ENCODE measurements at places on chromosomes 7 and 10. TPM values are rescaled to one million over a fixed set of nuclear protein-coding genes. Genes with fewer than 3 reads are reported as not detected.
A peak's percentile ranks its signal among the peaks of the same experiment; 100 is the strongest.

DNA sequence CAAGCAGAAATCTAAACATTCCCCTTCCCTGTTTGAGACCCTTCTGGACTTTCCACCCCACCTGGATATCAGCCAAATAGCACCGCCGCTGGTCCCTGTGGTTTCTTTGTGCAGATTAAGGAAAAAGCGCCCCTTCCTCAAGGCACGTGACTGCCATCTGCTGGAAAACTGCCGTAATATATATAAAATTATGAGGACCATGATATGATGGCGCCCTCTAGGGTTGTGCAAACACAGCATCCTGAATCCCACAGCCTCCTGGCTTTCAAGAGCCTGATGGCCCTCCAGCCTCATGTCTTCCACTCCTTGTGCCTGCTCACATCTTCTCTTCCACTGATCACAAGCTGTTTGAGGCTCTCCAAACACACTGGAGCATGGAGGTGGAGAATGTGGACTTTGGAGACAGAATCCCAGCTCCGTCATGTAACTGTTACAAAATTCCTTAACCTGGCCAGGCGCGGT, 121.3 kb downstream of the MYL10 start:
- peak; percentile 72 for ATAC-seq

- ATAC-seq, result no peak
These were observed 119.5 kb downstream of the EXOC4 start for GRCh38 chr7:133372337-133372736.

GRCh38 chr7:57403601-57404342, 46.2 kb upstream of the ZNF716 start:
- no peak for ATAC-seq

DNA sequence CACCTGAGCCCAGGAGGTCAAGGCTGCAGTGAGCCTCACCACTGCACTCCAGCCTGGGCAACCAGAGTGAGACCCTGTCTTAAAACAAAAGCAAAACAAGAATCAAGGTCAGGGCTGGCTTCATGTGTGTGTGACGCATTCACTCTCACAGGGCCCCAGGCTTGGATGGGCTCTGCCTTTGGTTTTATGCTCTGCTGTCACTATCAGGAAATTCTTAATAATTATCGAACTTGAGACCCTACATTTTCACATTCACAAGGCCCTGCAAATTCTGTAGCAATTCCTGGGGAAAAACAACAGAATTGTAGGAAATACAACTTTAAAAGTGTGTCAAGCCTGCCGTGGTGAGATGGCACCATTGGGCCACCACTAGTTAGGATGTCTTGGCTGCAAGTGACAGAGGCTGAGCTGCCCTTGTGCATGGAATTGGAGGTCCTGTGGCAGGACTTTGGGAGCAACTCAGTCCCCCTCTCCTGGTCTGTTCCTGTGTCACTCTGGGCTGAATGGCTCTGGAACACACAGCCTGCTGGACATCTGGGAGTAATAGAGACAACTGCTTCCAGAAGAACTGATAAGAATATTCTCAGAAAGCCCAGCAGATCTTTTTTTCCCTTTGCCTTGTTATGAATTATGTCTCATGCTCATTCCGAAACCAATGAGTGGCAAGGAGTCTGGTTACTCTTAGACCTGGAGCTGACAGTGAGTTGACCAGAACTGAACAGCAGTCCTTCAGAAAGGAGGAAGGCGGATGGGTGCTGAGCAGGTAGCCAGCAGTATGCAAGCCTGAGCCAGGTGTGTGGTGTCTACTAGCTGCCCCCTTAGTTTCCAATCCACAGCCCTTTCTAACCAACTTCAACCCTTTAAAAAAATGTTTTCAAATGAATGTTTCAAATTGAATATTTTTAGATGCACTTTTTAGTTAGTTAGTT, 3.6 kb downstream of the UBE2D4 start:
- no peak for ATAC-seq

DNA sequence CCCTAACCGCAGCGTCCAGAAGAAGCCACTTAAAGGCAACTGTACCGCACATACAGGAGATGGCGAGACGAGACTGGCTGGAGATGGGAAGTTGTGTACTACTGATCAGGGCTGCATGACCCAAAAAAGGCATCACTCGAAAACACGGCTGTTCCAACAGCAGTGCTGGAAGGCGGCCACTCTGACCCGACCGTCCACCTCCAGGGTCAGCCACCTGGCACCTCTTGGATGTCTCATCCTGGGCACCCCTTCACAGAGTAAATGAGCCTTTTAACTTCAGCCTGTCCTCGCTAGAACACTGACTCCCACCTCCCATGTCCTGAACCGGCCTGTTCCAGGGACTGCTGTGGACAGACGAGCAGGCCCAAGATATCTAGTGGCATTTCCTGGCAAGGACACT, 180.7 kb downstream of the DIP2C start:
- no peak for ATAC-seq

- ATAC-seq, result no peak
These were observed 22.9 kb downstream of the ASB13 start for GRCh38 chr10:5643346-5644067.

DNA sequence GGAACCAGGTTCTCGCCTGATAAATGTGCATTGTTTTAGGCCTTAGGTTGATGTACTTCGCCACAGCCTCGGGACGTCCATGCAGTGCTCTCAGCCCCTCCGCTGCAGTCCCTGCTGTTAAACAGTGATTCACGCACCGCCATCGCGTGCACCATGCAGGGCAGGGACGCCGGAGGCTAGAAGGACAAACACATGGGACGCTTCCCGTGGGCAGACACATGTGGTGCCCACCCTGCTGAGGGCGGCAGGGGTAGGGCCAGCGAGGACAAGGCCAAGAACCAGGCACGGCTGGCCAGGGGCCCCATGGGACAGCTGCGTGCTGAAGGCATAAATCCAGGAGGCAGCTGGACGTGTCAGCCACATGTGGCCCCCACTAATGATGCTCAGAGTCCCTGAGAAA, 394.7 kb downstream of the PTPRN2 start:
- no peak for ATAC-seq

DNA sequence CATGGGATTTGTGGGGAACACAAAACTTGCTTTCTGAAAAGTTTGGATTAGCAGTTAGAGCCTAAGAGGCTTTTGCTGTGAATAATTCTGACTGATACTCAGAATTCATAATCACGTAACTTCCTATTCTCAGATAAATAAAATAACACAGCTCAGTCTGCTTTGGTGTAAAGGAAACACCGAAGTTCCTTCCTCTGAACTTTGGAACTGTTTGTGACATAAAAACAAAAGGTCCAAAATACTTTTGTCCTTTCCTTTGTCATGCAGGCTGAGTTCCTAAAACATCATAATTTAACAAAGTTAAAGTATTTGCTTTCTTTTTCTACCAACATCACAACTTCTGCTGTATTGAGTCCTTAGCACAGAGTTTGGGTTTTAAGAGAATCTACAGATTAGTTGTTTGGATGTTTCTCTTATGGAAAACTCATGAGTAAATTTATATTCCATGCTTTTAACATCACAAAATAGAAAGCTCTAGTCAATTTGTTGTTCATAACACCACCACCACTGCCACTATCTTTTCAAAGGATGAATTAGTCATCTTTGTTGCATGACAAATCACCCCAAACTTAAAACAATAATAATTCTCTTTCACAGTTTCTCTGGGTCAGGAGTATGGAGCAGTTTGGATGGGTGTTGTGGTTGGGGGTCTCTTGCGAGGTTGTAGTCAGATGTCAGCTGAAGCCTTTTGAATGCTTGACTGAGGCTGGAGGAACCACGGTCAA, 123.4 kb downstream of the REEP3 start:
- no peak for ATAC-seq

DNA sequence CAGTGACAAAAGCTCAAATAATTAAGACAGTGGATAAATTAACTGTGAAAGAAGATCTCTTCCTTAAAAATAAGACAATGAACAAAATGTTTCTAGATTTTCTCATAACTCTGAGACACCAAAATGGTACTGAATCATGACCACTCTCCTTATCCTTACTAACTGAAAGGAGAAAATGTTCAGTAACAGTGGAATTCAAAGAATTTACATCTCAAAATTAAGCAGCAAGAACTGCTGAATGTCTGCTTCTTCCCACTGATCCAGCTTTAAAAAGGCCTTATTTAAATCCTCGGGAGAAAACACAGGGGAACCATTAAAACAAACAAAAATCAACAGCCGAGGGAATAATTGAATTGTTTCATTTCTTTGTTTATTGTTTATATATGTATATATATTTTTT, 27.3 kb upstream of the PLXDC2 start:
- no peak for ATAC-seq

DNA sequence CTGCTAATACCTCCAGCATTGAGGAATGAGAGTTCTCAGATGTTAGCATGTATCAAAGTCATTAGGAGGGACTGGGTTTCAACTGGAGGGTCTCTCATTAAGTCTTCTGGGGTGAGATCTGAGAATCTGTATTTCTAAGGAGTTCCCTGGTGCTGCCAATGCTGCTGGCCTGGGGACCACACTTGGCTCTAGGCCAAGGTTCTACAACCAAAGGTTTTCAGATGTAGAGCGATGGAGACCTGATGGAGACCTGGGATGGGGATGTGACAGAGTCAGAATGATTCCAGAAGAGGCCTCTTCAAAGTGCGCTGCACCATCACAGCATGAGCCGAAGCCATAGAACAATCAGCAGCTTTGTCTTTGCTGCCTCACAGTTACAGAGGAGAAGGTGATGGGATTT, 27.2 kb downstream of the ST8SIA6 start:
- no peak for ATAC-seq

- peak; percentile 61 for ATAC-seq
These were observed 9.1 kb downstream of the CREB3L2 start for GRCh38 chr7:137992550-137993394.

DNA sequence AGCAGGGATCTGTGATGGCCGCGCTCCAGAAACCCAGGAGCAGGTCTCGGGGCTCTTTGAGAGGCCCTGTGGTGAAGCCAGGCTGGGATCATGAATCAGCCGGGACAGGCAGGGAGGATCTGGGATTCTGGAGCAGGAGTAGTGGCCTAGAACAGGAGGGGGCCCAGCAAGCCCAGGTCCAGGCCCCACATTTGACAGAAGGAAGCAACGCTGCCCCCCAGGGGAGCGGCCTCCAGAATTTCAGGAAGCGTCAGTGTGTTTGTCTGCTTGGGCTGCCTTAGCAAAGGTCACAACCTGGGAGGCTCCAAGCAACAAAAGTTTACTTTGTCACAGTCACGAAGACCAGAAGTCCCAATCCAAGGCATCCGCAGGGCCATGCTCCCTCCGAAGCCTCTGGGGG, 36.8 kb downstream of the CLRN3 start:
- no peak for ATAC-seq

- no peak for ATAC-seq
These were observed 110.3 kb downstream of the ARHGAP22 start for GRCh38 chr10:48494611-48495010.

DNA sequence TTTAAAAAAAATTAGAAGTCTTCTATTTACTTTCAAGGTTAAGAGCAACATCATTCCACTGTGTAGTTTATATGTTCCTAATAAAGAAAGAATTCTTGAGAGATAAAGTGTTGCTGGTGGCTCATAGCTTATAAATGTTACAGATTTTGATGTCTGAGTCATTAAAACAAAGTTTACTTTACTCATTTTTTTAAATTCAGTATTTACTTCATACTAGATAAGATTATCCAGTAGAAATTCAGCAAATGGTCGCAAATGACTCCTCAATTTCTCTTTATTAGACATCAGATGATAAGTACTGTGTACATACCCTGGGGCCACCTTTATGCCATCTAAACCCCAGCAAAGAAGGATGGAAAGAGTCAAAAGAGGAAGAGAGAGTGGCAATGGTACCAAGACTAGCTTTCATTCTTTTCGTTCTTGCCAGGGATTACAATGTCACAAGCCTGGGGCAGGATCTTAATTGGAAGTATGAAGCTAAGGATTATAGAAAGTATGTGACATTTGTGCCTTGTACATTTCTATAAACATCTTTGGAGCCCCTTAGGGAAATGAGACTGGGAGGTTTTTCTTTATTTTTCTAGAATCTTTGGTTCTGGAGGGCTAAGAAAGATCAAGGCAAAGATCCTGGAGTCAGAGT, 206.1 kb downstream of the CHRM2 start:
- ATAC-seq, result no peak

GRCh38 chr7:37336259-37336658, 112.4 kb downstream of the ELMO1 start:
- no peak for ATAC-seq

DNA sequence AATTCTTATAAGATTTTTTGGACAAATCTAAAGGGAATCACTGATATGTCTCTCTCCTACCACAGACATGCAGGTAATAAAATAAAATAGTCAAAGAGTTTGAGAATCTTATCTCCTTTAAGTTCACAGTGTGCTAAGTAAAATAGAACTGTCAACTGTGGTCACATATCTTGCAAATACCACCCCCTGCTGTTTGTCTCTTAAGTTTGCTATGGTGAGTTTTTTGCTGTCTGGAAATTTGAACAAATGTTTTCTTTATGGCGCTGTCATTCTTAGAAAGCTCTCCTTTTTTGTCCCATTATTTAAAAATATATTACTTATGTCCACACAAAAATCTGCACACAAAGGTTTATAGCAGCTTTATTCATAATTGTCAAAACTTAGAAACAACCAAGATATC, 19.6 kb downstream of the GIMAP5 start:
- peak; percentile 17 for ATAC-seq

DNA sequence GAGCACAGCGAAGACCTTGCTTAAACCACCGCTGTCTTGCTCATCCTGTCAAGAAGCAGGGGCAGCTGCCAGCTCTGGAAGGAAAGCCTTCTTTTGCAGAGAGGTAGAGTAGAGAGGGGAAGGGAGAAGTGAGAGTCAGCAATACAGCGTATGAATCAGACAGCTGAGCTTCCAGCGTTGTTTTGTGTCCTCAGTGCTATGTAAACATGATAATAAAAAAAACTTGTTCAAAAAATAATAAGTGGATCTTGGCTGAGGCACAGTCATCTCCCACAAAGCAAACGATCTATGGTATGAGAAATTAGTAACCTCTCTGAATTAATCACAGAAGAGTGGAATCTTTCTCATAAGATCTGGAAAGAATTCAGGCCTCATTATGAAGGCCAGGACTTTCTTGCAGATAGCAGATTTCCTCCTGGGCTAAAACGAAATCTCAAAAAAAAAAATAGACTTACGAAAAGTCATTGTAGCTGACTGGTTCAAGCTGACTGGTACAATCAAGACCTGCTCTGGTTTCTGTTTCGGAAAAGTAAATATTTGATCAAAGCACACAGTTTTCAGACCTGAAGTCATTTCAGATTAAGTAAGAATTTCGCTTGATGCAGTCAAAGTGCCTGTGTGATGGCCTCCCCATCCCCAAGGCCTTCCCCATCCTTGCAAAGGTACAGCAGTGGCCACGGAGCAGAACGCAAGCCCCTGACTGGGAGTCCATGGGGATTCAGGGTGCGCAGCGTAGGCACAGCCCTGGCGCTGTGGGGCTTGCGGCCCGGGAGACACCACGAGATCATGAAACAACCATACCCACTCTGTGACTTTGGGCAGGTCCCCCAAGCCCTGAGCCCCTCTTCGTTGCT, 29.4 kb downstream of the CHST15 start:
- ATAC-seq, result no peak

The ZNF722 gene
- not detected for total RNA-seq

The TDRD1 gene
- under 0.01 TPM for total RNA-seq

The SLC29A4 gene
- 2.7 TPM for total RNA-seq

The ACTA2 gene
- 5.0 TPM for total RNA-seq

The MICU1 gene
- 29.5 TPM for total RNA-seq

The STEAP1B gene
- total RNA-seq, result 1.2 TPM

Measured in motor neuron (in vitro differentiated cells).